ENCODE measurements at places on chromosomes 2 and 18.
A peak's percentile ranks its signal among the peaks of the same experiment; 100 is the strongest.

DNA sequence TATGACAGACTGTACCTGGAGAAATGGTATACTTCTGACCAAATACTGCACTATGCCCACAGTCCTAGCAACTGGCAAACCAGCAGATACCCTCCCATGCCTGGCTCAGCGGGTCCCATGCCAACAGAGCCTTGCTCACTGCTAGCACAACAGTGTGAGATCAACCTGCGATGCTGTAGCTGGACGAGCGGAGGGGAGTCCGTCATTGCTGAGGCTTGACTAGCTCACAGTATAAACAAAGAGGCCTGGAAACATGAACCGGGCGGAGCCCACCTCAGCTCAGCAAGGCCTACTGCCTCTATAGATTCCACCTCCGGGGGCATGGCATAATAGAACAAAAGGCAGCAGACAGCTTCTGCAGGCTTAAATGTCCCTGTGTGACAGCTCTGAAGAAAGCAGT, 93.2 kb upstream of the CAB39 start:
- DNase-seq, result no peak

DNA sequence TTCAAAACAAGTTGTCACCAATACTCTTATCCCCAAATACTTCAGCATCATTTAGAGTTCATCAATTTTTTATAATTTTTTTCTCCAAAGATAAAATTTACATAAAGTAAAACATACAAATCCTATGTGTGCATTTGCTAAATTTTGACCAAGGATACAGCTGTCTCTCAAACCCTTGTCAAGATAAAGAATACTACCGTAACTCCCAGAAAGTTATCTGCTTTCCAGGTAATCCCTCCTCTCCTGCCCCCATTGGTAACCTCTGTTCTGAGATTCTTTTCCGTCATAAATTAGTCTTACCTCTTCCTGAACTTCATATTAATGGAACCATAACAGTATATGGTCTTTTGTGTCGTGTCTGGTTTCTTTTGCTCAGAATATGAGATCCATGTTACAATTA, 49.2 kb downstream of the BCL2L11 start:
- no peak for DNase-seq

- no peak for DNase-seq
These were observed 158.3 kb downstream of the CERS6 start for GRCh38 chr2:168614172-168615018.

- DNase-seq, result no peak
These were observed 1.5 kb downstream of the GPC1 start for GRCh38 chr2:240436683-240437550.

DNA sequence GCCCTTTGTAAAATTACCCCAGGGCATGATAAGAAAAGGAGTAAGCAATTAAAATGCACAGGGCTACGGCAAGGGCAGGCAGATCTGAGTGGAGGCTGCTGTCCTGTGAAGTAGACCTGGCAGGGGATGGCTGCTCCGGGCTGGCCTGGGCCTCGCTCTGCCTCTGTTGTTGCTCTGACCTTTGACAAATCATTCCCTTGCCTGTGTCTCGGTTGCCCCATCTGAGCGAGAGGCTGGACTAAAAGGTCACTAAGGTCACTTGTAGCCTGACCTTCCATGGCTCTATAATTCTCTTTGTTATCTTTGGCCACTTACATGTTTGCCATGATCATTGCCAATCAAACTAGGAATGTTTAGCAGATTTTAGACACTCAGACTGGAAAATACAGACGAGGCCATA, 118.1 kb downstream of the KLHL29 start:
- no peak for DNase-seq

- no peak for DNase-seq
These were observed 77.5 kb upstream of the GLI2 start for GRCh38 chr2:120658042-120658769.

DNA sequence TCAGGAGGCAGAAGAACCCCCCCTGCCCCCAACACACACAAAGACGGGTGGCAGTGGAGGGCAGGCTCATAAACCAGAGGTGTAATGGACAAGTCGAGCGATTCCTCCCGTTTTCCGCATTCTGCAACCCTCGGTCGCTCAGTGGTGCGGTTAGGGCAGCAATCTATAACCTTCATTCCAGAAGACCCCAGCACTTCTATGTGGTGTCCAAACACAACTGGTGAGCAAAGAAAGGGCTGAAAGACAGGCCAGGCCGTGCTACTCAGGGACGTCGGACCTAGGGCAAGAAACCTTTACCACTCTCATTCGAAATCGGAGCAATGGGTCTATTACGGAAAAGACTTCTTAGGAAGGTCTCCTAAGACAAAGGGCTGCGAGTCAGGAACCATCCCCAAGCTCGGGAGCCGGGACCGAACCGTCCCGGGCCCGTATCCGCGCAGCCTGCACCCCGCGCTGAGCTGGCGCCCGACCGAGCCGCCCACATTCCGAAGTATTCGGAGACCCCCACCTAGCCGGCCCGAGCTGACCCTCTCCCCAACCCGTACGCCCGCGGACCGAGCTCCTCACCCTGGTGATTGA, 568 bp downstream of the ARL5A start:
- DNase-seq, result peak; percentile 23

GRCh38 chr2:190466819-190467446, 58.8 kb downstream of the MFSD6 start:
- peak; percentile 83 for DNase-seq

DNA sequence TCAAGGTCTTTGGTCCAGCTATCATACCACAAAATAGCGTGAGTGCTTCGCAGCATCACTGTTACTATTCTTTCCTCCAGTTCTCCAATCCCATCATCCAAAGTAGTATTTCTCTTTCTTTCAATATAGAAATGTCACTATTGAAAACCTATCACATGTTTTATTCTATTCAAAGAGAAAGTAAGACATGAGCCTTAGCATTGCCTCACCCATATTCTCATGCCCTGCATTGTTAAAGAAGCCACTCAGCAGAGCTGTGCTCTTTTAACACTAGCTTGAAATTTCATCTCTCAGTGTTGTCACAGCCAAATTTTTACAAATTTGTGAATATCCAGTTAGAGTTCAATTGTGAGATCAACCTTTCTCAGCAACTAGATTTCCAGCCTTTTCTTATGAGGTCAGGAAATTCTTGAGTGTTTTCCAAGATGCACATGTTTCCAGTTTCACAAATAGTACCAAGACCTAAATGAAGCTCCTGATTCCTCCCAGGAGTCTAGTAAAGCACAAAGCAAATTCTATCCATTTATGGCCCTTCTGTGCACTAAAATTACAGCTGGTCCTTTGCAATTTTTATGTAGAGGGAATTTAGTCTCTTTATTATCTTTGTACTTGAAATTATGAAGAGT, 343.7 kb downstream of the SPAG16 start:
- DNase-seq, result no peak

DNA sequence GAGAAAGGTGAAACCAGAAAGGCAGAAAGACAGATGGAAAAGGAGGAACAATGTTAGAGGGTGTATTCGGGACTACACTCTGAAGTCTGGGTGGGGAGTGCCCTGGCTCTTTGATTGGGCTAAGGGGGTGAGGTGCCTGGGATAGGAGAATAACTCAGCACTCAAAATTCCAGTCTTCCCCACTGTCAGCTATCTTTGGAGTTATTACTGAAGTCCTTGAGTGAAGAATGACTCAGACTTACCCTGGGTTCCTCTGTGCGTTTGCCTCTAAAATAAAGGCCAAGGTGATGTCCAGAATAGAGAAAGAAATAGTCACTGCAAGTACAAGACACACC, 151.8 kb upstream of the SERPINE2 start:
- no peak for DNase-seq

DNA sequence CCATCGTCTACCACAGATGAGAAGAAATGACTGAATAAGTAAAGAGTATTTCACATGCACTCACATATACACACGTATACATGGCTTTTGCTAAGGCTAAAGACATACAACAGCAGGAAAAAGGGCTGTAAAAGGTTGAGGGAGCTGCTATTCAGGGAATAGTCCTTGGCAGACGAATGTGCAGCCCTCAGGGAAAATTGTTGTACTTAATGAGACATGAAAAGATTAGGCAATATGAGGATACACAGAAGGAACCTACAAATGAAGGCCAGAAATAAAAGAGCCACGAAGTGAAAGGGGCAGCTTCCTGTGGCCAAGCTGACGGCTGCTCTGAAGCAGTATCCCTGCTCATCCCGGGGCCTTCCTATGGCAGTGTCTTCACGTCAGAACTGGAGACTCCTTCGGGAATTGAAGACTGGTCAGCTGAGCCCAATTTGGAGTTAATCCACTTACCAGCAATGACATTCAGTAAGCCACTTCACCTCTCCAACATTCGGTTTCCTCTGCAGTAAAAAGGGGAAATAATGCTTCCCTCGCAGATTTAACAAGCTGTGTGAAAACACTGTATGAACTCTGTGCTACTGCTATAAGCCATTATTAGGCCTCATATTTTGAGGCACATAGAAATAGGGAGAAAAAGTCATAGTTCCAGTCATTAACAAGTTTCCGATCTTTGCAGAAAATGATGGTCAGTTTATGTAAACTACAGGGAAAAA, 221.8 kb downstream of the STK39 start:
- no peak for DNase-seq

DNA sequence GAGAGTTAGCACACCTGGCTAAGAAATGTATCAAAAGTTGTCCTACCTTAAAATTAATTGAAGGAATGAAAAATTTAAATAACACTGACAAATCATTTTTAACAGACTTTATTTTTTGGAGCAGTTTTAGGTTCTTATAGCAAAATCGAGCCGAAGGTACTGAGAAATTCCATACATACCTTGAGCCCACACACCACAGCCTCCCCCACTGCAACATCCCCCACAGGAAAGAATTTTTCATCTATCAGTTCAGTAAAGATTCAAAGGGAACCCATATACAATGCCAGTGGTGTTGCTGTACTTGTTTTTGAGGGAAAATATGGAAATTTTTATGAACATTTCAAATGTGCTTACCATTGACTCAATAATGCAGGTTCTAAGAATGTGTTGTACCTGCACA, 169.8 kb upstream of the HS6ST1 start:
- DNase-seq, result no peak

DNA sequence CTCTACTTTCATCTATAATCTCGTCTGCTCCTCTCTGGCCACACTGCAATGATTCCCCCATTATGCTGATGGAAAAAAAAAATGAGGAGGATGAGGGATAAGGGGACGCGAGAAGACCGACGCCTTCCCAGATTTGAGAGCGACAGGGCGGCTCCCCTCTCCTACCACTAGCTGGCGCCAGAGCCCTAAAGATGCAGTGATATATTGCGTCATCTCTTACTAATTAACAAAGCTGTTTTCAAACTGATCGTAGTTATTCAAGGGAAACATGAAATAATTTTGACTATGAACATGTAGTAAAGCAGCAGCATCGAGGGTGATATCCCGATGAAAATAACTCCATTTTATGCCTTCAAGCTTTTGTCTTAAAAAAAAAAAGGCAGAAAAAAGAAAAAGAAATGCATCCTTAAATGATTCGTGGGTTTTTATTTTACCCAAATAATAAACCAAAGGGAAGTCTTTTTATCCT, 48.0 kb upstream of the HNRNPA3 start:
- DNase-seq, result peak; percentile 83

DNA sequence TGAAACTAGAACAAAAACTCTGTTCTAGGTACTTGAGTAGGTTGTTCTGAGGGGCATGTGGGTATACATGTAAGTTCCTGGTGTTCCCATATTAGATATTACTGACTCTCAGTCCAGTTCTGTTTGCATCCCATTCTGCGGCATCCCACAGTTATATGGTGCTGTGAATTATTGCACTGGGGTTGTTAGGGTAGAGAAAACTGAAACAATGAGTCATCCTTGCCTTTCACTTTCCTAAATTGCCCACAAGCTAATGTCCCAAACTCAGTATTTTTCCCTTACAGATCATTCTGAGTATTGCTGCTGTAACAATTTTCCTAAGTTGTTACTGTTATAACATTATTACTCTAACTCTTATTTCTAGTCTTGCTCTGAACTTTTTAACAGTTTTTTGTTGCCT, 3.0 kb downstream of the WDR75 start:
- DNase-seq, result no peak

GRCh38 chr2:66601624-66602023, 166.7 kb downstream of the MEIS1 start:
- DNase-seq, result no peak

GRCh38 chr2:222797261-222797660, 63.6 kb upstream of the ACSL3 start:
- peak; percentile 39 for DNase-seq

DNA sequence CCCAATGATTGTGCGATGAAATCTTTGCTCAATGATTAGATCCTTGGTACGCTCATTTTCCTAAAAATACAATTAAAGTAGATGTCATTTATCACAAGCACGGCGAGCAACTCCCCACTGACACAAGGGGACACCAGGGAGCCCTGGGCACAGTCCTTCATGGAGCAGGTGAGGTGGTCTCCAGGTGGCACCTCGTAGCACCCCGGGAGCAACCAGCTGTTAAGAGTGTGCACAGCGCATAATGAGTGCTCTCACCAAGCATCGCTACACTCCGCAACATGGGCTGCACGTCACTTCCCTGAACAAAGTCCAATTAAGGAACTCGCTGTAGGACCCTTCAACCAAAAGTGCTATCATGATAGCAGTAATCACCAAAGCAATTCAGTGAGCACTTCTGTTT, 59.8 kb downstream of the ANO7 start:
- no peak for DNase-seq

GRCh38 chr2:215880970-215881369, 132.4 kb downstream of the MREG start:
- no peak for DNase-seq

- no peak for DNase-seq
These were observed 8.0 kb downstream of the XPO1 start for GRCh38 chr2:61529944-61530735.

GRCh38 chr2:98507891-98508708, 63.4 kb downstream of the INPP4A start:
- no peak for DNase-seq

- no peak for DNase-seq
These were observed 207.5 kb downstream of the SEPTIN10 start for GRCh38 chr2:109406301-109406700.

GRCh38 chr18:65943268-65943667, 192.5 kb downstream of the CDH7 start:
- DNase-seq, result no peak

DNA sequence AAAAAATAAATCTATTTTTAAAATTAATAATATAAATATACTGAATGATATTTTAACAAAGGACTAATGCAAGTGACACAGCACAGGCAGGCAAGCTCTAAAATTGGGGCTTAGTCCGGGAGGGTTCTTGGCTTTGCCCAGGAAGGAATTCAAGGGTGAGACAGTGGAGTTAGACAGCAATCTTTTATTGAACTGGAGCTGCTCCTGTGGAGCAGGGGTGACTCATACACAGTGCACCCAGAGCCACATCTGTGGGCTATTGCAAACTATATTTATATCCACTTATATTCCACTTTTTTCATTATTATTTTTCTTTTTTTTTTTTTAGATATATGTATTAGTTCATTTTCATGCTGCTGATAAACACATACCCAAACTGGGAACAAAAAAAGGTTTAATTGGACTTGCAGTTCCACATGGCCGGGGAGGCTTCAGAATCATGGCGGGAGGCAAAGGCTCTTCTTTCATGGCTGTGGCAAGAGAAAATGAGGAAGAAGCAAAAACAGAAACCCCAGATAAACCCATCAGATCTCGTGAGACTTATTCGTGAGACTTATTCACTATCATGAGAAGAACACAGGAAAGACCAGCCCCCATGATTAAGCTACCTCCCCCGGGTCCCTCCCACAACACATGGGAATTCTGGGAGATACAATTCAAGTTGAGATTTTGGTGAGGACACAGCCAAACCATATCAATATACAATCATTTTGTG, 437.1 kb downstream of the BCL11A start:
- DNase-seq, result no peak

Measured in NCI-H1092 treated with DMSO at 0.1 percent for 48 hours (cell line).